ENCODE measurements at places on chromosomes 1 and 21.

DNA sequence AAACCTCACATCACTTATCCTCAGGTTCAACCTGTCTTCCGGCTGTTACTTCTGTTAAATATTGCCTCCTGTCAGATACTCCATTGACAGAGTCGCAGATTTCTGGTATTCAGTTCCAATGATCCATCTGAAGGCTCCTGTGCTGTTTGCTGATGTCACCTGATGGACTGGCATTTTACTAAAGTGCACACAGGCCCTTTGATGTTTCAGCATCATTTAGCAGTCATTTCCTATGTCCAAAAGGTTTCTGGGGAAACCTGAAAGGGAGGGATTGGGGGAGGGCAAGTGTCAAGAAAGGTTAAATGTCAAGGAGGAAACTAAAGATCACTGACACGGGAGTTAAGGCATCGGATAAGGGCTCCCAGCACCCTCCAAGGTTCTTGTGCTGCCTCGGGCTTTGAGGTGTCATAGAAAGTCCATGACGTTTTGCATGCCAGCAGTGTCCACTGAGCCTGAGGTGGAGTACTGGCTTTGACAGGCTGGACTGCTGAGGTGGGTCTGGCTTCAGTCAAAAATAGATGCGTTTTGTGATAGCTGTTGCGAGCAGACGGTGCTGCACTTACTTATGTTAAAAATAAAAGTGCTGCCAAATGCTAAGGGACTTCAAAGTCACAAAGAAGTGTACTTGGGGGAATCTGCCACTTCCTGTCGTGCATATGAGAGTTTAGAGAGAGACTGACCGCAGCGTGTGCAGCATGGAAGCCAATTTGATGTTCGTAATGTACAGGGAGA, 30.8 kb downstream of the XCL2 start:
- no peak for DNase-seq

DNA sequence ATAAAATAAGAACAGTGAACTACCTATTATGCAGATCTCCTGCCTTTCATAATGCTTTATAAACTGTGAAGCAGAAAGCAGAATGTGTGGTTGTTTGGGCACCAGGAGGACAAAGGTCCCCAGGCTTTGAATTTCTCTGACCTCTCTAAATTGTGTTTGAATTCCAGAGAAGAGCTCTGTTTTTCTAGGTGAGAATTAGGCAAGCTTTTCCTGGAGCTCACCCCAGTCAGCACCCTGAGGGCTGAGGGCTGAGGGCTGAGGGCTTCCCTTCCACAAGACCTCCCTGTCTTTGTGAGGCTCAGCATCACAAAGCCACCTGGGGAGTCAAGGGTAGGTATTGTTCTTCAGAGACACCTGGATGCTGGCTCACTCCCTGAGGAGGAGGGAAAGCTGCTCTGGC, 45.5 kb upstream of the LRIG2 start:
- no peak for DNase-seq

GRCh38 chr21:41321908-41322495, 5.4 kb downstream of the FAM3B start:
- no peak for DNase-seq

- peak; percentile 3 for DNase-seq
These were observed 30.0 kb upstream of the HMCN1 start for GRCh38 chr1:185704181-185704580.

GRCh38 chr1:203136409-203137042, 9.0 kb downstream of the ADORA1 start:
- DNase-seq = no peak

- no peak for DNase-seq
These were observed 119.4 kb downstream of the MAP3K21 start for GRCh38 chr1:233446935-233447334.

GRCh38 chr1:21244986-21245687, 45.1 kb downstream of the ECE1 start:
- no peak for DNase-seq

DNA sequence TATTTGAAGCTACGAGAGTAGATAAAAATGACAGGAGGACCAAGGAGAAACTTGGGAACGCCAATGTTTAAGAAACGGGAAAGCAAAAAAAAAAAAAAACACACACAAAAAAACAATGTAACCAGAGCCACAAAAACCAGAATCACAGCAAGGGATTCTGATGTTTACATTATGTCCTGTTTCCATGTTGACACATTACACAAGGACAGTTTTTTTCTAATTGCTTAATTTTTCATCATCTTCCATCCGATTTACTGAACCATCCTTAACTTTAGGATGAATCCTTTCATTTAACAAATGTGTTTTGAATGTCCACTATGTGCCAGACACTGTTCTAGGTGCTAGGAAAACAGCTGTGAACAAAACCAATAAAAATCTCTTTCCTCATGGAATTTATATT, 1.4 kb upstream of the BCL10 start:
- DNase-seq = no peak

DNA sequence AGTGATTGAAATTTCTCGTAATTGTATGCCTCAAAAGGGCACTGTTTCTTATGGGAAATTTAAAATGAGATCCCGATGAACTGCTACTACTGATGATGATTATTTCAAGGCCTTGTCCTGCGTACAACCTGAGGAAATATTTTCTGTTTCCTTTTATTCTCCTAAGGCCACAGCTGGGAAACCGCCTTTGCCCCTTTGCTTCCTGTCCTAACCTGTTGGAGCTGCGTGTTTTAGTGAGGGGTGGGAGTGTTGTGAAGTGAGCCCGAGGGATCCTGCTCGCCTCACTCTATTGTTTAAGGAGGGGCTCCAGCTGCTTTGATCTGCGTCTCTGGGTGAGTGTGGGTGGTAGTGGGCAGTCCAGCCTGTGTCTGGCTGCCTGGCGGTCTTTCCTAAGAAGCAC, 14.4 kb downstream of the LAMC2 start:
- DNase-seq = no peak

GRCh38 chr1:226402739-226403165, 5.1 kb downstream of the PARP1 start:
- no peak for DNase-seq

Data from fibroblast of pulmonary artery (primary cell).